ENCODE measurements at places on chromosomes 11 and 22.

- DNase-seq: no peak
These were observed 60.5 kb downstream of the CD82 start for GRCh38 chr11:44625759-44626523.

- no peak for DNase-seq
These were observed 4.9 kb downstream of the PPP1CA start for GRCh38 chr11:67396587-67397389.

DNA sequence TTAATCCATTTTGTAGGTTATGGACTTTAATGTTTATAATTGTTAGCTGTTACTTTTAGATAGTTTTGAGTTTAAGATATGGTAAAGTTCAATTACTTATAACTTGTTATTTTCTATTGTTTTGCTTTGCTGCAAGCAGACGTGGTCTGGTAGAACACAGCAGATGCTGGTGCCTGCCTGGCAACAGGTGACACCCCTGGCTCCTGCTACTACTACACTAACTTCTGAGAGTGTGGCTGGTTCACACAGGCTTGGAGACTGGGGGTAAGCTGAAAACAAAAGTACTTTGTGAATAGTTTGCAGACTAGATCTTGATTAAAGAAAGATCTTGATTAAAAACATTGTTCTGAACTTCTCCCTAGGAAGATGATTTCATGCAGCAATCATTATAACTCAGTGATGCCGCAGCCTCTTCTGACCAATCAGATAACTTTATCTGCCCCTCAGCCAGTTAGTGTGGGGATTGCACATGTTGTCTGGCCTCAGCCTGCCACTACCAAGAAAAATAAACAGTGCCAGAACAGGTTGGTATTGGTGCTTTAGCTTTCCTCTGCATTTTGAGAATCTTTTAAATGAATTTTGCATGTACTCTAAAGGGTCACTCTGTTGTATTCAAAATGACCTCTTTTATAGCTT is 90.4 kb downstream of the HIPK3 start:
- no peak for DNase-seq

DNA sequence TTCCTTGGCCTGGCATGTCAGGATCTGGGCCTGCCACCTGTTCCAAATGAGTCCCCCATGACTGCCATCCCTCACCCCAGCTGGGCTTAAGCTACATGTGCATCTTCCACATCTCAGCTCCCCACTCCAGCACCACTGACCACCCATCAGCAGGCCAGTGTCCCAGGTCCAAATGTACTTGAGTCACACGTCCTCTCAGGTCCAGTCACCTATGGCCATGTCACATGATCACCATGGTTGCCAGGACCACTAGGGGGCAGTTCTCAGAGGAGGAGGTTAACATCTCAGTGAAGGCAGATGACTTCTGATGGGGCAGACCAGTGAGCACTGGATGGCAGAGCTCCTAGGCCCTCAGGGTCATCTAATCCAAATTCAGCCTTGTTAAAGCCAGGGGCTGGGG is 41.9 kb upstream of the WNT11 start:
- no peak for DNase-seq
